Activated CD4-positive, alpha-beta T cell treated with anti-CD3 and anti-CD28 coated beads, Interleukin-2, amount 50 U/mL, for 4 hours (primary cell): ENCODE measurements at places on chromosomes 11 and 22.

DNA sequence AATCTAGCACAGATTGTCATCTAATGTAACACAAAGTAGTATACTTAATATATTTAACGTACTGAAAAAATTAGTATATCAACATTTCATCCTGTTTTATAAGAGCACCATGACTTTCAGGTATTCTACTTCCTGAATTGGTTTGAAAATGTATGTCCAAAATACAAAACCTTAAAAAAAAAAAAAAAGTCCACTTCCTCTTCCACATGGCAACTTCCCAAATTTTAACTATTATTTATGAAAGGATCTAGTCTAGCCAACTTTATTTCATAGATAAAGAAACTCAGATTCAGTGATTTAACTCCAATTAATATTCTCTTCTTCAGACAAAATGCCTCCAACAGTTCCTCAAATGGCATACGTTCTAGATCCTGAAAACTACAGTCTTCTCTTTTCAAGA is 44.0 kb downstream of the PIK3C2A start:
- no peak for DNase-seq

DNA sequence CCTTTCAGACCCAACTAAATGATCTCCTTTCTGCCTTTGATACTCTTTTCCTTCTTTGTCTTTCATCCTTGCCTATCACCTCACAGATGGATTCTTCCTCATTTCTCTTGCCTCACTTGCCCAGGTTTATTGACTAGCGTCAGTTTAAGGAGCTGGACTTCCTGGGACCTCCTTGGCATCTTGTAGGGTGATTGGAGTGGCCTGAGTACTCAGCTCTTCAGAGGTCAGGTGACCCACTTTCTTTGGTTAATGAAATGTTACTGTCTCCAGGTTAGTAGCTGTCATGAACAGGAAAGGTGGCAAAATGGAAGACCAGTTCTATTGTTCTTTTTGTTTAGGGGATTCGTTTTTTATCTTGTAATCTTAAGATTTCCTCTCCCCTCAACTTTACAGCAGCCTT is 4.6 kb upstream of the BACE1-AS start:
- DNase-seq = no peak

DNA sequence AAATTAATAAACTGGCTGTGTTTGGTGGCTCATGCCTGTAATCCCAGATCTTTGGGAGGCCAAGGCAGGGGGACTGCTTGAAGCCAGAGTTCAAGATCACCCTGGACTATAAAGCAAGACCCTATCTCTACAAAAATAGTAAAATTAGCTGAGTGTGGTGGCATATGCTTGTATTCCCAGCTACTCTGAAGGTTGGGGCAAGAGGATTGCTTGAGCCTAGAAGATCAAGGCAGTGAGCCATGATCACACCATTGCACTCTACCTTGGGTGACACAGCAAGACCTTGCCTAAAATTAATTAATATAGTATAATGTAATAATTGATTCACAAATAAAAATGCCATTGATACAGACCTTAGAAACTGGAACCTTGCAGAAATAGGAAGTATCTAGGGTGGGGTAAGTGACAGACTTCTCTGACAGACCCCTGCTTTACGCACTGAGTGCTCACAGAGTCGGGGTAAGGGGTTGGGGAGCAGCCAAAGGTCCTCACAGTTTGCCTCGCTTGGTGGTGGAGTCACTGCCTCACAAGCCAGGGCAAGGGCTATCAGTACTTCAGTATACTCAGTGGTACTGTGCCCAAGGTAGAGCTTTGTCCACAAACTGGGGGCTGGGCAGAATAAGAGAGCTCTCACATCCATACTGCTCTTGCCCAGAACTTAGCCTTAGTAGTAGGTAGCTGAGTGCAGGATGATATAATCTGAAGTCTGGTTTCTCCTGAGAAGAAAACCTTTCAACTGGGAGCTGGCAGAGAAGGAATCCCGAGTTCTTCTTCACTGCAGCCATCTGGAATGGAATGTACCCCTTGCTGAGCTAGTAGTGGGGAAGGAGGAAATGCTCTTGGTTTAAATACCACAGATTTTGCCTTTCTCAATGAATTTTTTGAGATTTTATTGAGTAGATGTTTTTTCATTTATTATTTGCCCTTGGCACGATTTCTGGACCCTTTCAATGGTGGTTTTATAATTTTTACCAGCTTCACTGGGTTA is 65.5 kb downstream of the EMSY start:
- DNase-seq = no peak

DNA sequence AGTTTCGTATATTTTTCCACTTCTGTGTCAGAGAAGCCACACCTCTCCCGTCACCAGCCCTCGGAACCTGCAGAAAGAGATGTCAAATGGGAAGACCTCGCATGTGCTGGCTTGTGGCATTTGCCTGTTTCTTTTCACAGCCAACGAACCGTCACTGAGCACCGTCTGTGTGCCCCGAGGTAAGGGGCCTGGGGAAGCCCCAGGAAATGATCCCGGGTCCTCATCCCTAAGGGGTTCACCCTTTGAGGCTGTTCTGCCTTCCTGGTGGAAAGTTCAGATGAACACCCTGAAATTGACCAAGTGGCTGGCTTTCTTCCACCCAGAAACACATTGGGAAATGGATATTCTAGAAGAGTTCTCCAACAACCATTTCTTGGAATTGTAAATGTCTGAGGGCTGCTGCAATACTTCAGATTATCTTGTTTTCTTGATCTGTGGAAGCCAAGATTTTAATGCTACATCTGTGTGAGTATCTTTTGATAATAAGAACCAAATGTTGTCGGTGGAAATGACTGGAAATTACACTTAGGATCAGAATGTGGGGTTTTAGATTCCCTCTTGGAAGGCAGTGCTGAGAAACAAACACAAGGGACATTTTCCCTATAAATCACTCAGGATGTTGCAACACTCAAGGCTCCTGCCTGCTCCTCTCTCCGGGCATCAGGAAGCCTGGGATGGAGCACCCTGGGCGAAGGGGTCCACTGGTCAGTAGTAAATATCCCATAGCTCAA is 37.6 kb downstream of the RIBC2 start:
- DNase-seq = no peak

DNA sequence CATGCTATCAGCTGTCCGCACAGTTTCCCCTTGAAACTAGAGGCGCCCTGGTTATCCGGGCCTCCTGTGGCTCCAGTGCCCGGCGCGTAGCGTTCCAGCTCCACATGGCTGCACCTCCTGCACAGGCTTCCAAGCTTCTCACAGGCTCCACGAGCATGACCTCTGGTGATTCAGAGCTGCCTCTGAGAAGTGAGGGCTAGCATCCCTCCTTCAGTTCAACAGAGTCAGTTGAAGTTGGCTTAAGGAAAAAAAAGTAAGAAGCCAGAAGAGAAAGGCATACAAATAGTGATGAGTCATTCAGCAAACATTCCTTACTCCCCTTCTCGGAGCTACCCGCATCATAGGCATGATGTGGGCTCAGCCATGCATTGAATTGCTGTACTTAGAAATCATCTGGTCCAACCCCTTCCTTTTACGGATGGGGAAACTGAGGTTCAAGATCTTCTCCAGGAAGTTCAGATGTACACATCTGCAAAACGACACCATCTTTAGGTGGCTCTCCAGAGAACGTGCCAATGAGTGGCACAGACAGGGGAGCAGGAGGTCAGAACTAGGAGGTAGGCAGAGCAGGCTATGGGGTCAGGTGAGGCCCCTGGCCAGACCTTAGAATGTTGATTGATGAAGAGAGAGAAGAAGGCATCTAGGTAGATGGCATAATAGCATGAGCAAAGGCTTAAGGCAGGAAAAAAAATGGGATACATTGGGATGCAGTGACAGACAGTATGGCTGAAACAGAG is 216.3 kb upstream of the TBCEL start:
- DNase-seq = no peak

DNA sequence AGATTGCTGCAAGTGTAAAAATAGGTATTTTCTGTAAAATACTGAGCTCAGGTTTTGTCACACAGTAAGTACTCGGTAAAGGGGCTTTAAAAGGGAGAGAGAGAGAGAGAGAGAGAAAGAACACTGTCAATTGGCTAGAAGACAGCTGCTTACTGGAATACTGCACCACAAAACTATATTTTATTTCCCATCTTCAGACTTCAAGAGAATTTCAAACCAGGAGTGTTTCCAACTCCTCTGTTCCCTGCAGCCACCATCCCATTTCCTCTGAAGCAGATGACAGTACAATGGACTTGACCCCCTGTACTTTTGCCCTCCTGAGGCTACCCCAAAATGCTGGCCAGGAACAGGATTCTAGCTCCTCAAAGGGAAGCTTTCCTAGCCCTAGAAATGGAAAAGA is 89.7 kb downstream of the RELT start:
- no peak for DNase-seq

GRCh38 chr11:109306322-109306721 is 115.7 kb upstream of the C11orf87 start:
- no peak for DNase-seq
